Activated T-helper 1 cell treated with anti-CD3 and anti-CD28 coated beads, Interleukin-2, amount 50 U/mL, for 16 hours (primary cell): ENCODE measurements at places on chromosomes 2 and 18.

DNA sequence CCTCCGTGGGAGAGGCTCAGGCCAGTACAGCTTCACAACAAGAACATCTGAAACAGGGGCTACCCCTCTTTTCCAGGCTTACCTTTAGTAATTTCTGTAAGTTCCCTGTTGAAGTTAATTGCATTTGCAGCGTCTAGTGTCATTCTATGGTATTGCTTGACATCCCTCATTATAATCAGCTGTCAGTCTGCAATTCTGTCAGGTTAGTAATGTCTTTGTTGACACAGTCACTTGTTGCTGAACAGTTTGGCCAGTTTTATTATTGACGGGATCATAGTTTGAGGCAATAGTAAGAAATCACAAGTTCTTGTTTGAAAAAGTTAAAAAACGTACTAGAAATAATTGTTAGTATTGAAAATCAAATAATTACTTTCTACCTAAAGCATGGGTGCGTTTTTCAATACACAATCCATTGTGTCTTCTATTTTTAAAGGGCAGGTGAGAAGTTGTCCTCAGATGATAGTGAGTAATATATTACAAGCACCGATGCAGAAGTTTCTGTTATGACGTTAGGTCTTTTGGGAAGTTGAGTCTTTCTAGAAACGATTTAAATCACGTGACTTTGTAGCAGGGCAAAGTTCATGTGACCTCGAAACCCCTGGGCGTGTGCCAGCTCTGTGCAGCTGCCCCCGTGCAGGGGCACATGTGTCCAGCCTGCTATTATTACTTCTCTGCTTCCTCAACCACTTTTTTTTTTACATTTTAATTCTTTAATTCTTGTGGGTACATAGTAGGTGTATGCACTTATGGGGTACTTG lies 49.5 kb upstream of the MBP start:
- no peak for DNase-seq

DNA sequence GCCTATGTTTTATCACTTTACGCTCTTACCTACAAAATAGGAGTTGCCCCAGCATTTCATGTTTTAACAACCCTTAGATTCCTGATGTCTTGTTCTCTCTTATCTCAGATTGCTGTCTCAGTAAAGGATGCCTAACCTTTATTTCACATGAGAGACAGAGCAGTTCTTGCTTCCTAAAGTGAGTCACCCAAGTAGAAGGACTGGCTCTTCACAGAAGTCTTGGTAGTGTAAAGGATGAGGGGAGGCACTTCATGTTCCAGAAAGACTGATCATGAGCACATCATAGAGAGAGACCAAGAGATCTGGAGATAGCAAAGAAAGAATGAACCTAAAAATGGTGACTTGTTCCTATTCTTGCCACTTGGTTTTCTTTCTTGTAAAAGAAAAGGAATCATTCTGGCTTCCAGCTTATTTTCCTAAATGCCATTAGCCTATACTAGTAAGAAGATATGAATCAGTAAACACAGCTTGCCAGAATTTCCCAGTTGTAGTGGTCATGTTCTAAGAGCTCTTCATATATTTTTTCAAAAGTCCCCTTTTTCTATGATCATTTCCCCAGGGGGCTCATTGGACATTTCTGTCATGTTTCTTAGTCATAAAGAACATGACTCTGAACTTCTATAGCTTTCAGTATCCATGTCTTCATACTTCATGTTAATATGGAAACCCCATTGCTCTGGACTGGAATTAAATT lies 54.9 kb downstream of the MAPRE2 start:
- no peak for DNase-seq

- no peak for DNase-seq
These were observed 3.9 kb upstream of the DHRS9 start for GRCh38 chr2:169065422-169065821.

- DNase-seq = no peak
These were observed 816.3 kb upstream of the HS6ST1 start for GRCh38 chr2:129135017-129135416.

- DNase-seq = no peak
These were observed 4.8 kb upstream of the CAPN14 start for GRCh38 chr2:31222071-31222470.

DNA sequence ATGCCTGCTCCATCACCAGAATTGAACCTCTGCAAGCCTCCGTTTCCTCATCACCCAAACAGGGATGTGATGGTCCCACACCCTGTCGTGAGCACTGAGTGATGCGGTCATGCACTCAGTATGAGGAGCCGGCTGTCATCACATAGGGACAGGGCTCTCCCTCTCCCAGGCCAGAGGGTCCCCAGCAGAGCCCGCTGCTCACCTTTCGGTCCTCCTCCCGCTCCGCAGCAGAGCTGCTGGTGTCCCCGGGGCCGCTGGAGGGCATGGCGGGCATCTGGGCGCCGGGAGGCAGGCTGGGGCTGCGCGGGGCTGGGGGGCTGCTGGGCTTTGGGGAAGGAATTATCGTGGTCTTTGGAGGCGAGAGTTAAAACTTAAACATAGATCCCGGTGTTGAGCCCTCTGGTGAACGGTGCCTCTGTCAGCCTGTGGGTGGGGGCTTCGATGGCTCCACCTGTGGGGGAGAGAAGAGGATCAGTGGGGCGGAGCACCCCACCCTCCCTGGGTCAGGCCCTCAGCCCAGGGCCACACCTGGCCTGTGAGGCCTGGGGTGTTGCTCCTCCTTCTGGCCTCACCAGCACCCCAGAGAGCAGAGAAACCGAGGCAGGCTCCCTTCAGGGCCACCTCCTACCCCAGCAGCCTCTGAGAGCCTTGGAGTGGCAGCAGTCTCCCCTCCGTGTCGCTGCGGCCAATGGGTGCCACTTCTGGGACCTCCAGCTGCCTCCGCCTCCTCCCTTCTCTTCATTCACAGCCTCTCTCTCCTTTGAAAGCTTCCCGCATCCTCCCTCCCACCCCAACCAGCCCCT lies 27.8 kb downstream of the DNMT3A start:
- DNase-seq = no peak

GRCh38 chr18:670522-670921 lies 13.1 kb downstream of the TYMS start:
- DNase-seq = no peak

DNA sequence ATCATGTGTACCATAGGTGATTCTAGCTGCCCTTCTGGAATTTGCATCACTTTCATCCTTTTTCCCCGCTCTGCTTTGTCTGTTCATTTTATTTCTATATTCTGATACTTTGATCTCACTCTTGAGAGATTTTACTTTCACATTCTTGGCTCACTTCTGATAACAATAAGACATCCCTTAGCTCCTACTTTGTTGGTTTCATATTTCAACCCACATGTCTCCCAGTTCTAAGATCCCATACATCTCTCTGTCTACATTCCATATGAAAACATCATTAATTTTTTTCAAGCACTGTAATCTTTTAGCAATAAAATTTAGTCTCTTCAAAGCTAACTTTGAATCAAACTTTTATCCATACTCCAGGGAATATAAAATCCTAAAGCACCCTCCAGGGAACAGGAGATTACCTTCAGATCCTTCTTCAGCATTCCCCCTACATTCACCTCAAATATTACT lies 75.6 kb downstream of the COL3A1 start:
- no peak for DNase-seq

- DNase-seq = no peak
These were observed 2.6 kb upstream of the HNRNPLL start for GRCh38 chr2:38605298-38605830.

DNA sequence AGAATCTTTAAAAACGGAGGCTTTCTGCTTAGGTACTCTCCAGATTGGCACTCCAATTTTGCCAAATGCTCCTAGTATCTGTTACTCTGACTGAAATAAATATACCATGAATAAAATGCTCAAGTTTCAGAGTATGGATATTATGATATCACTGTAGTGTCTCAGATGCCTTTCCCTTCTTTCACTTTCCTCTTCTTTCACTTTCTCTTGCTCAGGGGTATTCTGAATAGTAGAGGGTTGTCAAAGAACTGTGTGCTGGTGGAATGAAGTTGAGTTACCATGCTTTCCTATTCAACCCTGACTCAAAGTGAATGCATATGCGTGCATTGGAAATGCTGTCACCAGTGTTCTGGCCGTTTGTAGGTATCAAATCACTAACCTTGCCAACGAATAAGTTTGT lies 1015.2 kb upstream of the FANCL start:
- no peak for DNase-seq

DNA sequence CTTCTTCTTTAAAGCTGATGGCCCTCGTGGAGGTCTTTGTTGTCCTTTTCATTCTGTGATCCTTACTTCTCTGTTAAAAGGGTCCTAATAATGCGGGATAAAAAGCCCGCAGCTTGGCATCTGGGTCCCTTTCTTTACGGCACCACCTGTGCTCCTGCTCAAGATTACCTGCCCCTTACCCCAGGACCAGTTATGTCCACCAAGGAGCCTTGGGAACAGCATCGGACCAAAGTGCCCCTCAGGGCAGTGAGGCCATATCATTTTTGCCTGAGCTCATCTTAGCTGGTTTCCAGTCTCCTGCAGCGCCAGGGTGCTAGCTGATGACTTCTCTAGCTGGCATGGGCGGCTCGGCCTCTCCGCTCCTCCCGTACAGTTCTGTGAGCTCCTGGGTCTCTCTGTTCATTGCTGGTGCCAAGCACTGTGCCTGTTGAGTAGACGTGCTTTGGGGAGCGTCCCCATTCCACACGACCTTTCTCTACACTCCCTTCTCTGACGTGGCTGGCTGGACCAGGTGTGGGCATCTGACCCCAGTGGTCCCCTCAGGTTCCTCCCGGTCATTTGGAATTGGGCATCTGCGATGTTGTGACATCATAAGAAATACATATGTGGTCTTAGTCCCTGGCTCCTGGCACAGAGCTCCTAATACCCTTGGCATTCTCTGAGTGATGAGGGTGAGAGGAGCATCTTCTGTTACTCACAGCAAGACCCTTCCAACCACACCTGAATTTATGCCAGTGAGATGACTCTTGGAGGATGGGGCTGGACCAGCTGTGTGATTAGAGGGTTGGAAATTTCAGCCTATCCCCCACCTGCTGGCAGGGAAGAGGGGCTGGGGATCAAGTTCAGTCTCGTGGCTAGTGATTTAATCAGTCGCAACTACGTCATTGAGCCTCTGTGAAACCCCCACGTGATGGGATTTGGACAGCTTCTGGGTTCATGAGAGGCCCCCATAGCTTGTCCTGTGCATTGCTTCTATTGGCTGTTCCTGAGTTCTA lies 134.2 kb upstream of the HS6ST1 start:
- DNase-seq = no peak

GRCh38 chr2:187951470-187952218 lies 340.0 kb upstream of the GULP1 start:
- no peak for DNase-seq

GRCh38 chr2:10658041-10658913 lies 31.5 kb downstream of the NOL10 start:
- no peak for DNase-seq

DNA sequence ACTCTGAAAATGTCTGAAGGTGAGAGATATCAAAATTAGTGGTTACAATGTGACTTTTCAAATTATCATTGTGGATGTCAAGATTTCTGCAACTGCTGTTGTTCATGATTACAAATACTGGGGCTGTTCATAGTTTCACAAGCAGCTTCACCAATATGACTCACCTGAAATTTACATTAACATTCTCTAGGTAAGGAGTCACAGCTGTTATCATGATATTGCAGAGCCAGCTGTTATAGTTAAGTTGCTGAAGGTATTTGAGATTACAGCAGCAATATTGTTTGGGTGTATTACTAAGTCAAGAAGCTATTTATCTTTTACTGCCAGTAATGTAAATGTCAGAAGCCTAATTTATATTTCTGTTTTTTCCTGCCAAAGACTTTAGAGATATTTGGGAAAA lies 140.0 kb downstream of the MC4R start:
- no peak for DNase-seq

- DNase-seq = no peak
These were observed 25.9 kb downstream of the HS1BP3 start for GRCh38 chr2:20624884-20625485.

GRCh38 chr2:199716807-199717586 lies 134.0 kb downstream of the FTCDNL1 start:
- DNase-seq = no peak

- no peak for DNase-seq
These were observed 74.5 kb upstream of the FZD7 start for GRCh38 chr2:201959198-201959597.

GRCh38 chr2:230627806-230628724 lies 84.6 kb upstream of the CAB39 start:
- no peak for DNase-seq

DNA sequence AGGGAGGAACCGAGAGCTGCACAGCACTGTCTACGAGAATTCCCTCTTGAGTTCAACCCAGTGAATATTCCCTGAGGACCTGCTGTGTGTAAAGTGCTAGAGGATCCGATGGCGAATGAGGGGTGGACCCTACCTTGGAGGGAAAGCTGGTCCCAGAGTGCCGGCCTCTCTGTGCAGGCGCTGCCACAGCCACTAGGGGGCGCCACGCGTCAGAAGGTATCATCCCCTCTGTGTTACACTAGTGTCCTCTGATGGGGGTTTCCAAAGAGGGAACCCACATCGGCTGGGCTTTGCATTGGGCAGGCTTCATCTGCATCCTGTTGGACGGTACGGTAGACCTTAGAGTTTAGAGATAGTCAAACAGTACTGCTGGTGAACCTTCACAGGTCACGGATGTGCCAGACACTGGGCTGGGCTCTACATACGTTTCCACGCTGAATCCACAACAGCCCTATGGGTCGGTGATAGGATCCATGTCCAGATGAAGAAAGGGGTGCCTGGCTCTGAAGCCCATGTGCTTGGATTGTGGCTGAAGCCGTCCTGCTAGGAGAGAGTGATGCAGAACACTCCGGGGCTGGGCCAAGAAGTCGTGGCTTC lies 39.0 kb downstream of the COA5 start:
- DNase-seq = peak; percentile 66

- no peak for DNase-seq
These were observed 18.5 kb upstream of the IL36G start for GRCh38 chr2:112959109-112959812.

GRCh38 chr2:9815844-9816279 lies 27.4 kb upstream of the TAF1B start:
- no peak for DNase-seq

- no peak for DNase-seq
These were observed 100.5 kb downstream of the SOS1 start for GRCh38 chr2:39020383-39020782.

GRCh38 chr2:240564561-240565332 lies 3.5 kb upstream of the RNPEPL1 start:
- DNase-seq = no peak

- no peak for DNase-seq
These were observed 66.5 kb downstream of the EPHA4 start for GRCh38 chr2:221505605-221506004.

DNA sequence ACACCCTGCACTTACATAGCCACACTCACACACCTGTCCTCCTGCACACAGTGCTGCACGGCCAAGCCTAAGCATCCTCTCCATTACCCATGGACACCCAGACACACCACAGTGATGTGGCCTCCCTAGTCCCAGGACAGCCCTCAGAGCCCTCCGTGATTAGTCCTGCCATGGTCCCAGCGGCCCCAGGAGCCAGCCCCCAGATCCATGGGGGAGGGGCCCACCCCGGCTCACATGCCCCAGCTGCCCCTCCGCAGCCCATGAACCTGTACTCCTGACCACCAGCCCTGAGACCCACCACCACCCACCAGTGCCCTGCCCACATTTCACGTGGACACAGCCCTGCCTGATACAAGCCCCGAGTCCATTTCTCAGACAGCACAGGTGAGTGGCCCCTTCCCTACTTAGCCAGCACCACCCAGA lies 8.1 kb upstream of the DUSP2 start:
- DNase-seq = no peak
